ENCODE measurements at places on chromosomes 16 and 17. TPM values are rescaled to one million over a fixed set of nuclear protein-coding genes. Genes with fewer than 3 reads are reported as not detected.

DNA sequence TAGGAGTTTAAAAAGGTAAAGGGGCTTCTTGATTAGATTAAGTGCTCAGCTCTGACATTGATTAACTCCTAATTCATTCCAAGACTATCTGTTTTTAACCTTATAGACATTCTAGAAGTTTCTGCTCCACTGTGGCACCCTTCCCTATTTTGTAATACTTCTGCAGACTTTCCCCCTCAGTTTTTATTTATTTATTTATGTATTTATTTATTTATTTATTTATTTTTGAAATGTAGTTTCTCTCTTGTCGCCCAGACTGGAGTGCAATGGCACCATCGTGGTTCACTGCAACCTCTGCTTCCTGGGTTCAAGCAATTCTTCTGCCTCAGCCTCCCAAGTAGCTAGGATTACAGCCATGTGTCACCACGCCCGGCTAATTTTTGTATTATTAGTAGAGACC, 185.8 kb downstream of the PHKB start:
- no peak for DNase-seq

RNF43 gene
- 0.15 TPM for total RNA-seq

SPN gene
- not detected for total RNA-seq

DNA sequence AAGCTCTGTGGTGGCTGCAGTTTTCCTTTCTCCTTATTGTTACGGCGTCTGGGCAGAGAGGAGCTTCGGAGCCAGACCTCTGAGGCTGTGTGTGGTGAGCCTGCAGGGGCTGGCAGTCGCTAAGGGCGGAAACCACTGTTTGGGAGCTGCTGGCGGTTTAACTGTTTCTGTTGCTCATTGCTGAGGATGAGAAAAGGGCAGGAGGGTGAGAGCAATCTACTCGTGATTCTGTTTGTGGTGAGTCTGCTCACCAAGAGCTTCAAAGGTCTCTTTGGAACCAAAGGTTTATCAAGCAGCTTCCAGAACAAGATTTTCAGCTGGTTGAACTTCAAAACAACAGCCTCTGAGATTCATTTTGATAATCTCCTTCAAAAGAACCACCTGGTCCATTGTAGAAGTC, 143.9 kb downstream of the ANKFN1 start:
- DNase-seq: no peak

- no peak for DNase-seq
Observed at GRCh38 chr17:43769426-43769825, 9.4 kb downstream of the DUSP3 start.

FAM117A gene
- total RNA-seq: 3.4 TPM

DNA sequence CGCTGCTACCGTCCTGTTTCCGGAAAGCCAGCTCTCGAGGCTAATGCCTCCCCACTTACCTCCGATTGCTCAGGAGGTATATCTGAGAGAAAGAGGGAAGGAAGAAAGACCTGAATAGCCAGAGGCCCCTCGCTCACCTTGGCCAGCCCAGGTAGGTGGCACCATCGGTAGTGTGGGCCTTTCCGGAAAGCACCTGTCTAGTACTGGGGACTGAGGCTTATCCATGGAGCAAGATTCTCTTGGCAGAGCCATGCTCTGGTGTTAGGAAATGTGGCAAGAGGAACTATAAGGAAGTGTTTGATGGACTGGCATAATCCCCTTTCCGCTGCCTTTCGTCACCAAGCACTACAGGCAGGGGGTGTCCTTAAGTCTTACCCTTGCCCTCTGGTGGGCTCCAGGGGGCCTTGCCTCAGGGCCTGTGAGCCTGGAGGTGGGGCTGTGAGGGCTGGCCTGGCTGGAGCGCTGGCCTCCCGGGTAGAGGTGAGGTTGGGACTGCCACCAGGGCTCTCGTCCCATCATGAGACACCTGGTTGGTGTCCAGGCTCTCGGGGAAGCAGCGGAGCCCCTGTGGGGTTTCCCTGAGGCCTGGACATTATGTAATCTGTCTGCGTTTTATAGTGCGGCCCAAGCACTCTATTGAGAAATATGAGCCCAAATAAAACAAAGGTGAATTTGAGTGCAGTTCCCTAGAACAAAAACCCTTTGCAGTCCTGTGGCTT, 2.9 kb downstream of the CMIP start:
- no peak for DNase-seq

GRCh38 chr16:12758670-12759558, 44.8 kb downstream of the CPPED1 start:
- DNase-seq: no peak

HSPB9 gene
- not detected for total RNA-seq

ENO3 gene
- total RNA-seq: 7.0 TPM

DNA sequence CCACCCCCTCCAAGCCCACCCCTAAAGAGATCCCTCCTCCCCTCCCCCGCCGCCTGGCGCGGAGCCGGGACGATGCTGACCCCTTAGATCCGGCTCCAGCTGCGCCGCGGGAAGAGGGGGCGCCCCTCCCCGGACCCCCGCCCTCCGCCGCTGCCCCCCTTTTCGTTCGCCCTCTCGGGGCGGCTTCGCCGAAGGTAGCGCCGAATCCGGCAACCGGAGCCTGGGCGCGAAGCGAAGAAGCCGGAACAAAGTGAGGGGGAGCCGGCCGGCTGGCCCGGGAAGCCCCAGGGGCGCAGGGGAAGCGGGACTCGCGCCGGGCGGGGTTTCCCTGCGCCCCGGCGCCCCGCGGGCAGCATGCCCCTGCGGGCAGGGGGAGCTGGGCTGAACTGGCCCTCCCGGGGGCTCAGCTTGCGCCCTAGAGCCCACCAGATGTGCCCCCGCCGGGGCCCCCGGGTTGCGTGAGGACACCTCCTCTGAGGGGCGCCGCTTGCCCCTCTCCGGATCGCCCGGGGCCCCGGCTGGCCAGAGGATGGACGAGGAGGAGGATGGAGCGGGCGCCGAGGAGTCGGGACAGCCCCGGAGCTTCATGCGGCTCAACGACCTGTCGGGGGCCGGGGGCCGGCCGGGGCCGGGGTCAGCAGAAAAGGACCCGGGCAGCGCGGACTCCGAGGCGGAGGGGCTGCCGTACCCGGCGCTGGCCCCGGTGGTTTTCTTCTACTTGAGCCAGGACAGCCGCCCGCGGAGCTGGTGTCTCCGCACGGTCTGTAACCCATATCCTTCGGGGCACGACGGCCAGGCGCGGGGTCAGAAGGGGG, 623 bp downstream of the CACNA1G start:
- DNase-seq: no peak

ACLY gene
- 181 TPM for total RNA-seq

DNA sequence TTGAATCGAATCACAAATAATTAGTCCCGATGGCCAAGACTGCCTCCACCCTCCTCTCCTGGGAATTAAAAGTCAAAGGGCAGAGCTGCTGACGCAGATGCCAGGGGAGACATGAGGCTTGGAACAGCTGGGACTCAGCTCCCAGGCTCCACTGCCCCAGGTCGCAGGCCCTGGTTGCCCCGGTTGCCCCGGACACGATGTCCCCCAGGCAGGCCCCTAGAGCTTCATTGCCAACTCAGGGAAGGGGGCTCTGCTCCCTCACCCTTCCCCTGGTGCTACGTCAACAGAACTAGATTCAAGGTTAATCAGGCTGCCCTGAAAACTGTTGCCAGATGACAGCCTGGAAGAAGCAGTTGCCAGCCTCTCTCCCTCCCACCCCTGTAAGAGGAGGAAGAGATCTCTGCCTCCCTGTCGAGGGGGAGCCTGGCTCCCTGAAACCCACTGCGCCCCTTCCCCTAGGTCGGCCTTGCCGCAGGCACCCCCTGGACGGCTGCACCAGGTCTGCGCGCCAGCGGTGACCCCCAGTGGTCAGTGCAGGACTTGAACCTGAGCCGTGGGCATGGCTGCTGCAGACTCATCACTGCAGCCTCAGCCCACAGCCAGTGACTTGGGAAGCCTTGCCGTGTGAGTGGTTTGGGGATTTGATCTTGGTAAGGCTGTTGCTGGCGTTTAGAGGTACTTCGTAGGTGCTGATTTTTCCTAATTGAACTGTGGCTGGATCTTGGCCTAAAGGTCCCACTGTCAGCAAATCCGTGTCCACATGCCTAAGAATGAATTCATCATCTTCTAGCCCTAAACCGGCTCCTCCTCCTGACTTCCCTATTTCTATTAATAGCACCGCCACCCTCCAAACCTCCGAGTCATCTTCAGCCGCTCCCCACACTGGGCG, 84.1 kb upstream of the TOB1 start:
- DNase-seq: peak; percentile 92

DNA sequence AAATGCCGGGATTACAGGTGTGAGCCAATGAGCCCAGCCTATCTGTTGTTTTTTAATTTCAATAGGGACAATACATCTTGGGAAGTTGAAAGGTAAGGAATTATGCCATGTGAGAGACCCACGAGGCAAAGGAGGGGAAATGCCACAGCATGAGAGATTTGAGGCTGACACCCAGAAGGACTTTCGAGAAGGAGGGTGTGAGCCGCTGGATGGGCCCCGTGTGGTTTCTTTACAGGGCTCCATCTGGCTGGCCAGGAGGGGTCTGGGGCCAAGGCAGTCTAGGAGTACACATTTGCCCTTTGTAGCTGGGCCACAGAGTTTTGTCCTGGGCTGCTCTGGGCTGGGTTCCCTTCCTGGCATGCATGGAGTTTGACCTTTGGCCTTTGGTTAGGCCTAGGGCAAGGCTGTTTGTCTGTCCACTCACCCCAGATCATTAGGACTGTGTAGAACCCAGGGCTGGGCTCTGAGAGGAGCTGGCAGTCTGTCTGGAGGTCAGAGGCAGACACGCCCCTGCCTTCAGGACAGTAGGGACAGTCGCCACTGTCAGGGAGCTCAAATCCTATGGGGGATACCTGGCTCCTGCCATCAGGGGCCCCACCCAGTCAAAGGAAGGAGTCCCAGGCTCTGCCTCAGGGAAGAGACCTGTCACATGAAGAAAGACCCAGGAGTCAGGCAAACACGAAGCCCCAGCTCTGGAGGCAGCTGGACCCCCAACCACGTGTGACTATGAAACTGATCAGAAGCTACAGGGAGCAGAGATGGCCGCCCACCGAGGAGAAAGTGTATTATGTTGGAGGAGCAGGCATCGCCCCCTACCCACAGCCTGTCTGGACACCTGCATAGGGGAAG, 24.2 kb upstream of the NXPH3 start:
- no peak for DNase-seq

AGRP gene
- total RNA-seq: not detected
